Cardiac septum (tissue), 1 donor: ENCODE measurements at places on chromosomes 11 and 22.
A peak's percentile ranks its signal among the peaks of the same experiment; 100 is the strongest.

DNA sequence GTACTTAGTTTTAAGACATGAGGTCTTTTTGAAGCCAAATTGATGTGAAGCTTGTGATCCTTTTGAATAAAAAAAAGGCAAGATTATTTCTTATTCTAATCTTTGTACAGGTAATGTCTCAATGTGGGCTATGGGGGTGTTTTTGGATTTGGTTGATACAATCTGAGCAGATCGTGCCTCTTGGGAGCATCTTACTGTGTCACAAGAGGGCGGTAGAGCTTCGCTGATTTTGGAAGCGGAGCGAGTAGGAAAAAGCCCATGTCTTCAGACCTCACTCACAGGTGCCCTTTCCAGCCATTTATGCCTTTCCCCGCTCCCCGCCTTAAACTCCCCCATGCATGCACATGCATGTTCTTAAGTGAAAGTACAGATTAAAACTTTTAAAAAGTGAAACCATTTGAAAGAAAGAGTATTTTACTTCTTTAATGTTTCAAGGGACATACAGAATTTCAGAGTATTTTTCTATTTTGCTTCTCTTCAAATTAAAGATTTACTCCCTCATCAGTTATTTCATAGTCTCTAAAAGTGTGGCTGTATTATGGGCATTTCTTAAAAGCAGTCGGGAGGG lies 18.8 kb downstream of the DDX25 start:
- no peak for DNase-seq

GRCh38 chr11:15128621-15129020 lies 13.9 kb downstream of the INSC start:
- no peak for DNase-seq

DNA sequence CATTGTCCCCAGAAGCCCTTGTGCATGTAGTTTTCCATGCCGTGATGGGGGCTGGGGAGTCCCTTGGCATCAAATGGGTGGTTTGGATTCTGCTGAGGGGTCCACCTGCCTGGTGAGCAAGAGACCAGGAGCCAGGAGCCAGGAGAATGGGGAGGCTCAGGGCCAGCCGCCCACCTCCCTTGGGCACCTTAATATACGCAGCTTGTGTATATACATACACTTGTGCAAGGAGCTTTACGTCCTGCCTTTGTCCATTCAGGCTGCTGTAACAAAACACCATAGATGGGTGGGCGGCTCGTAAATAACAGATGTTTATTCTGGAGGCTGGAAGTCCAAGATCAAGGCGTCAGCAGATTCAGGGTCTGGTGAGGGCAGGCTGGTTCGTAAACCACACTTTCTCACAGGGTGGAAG lies 62.5 kb downstream of the SMIM38 start:
- DNase-seq = peak; percentile 24

DNA sequence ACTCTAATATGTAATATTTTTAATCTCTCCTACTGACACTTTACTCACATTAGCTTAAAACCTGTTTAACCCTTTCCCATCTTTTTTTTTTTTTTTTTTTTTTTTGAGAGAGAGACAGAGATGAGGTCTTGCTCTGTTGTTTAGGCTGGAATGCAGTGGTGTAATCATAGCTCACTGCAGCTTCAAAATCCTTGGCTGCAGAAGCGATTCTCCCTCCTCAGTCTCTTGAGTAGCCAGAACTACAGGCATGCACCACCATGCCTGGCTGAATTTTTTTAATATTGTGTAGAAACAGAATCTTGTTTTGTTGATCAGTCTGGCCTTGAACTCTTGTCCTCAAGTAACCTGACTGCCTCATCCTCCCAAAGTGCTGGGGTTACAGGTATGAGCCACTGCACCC lies 37.3 kb downstream of the PAMR1 start:
- DNase-seq = no peak

DNA sequence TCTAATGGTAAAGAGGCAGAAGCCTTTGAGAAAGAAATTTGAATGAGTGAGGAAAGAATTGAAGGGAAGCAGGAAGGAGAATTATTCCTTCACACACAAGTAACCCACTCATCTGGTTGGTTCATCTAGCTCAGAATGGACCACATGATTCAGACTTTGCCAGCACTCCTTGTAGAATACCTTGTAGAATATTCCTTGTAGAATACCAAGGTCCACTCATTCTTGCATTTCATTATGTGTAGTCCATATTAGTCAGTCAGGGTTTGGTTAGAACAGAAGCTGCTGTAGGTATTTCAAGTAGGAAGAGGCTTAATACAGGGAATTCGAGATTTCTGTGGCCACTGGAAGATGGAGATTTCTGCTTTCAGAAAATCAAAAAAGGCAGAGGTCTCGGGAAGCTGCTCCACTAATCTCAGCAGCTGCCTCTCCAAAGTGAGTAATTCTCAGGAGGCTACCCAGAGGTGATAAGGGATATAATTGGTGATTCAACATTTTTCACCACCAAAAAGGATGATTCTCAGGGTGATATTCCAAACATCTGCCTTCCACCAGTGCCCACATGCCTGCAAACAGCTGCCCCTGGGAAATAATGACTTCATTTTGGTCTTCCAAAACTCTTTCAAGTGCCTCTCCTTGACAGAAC lies 329.1 kb downstream of the TMEM135 start:
- DNase-seq = no peak

GRCh38 chr11:128784059-128784804 lies 82.9 kb downstream of the KCNJ1 start:
- DNase-seq = no peak

GRCh38 chr22:29359469-29359868 lies 28.9 kb downstream of the AP1B1 start:
- no peak for DNase-seq

GRCh38 chr11:17351510-17352176 lies at the start of gene NCR3LG1:
TSS of gene NCR3LG1 (plus strand) at chr11:17351800. CDS start at chr11:17351970, 170 bp downstream.
- peak; percentile 83 for DNase-seq

GRCh38 chr11:96122601-96123074 lies 198.7 kb upstream of the MTMR2 start:
- no peak for DNase-seq

GRCh38 chr11:74895340-74896116 lies 53.4 kb downstream of the XRRA1 start:
- no peak for DNase-seq

DNA sequence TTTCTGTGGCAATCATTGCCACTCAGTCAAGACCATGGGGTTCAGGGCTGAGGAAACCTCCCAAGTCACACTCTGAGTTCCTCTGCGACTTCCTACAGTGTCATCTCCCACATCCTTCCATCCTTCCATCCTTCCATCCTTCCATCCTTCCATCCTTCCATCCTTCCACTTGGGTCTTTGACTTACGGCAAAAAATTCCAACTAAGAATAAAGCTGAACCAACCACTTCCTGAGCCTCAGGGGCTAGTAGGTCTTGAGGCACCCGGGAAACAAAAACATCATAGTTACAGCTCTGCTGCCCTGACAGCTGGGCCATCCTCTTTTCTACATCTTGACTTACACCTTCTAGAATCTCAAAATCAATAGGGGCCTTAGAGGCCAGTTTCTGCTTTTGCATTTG lies 32.1 kb downstream of the EHF start:
- DNase-seq = no peak

GRCh38 chr11:130118636-130119387 lies 40.8 kb upstream of the ST14 start:
- no peak for DNase-seq

DNA sequence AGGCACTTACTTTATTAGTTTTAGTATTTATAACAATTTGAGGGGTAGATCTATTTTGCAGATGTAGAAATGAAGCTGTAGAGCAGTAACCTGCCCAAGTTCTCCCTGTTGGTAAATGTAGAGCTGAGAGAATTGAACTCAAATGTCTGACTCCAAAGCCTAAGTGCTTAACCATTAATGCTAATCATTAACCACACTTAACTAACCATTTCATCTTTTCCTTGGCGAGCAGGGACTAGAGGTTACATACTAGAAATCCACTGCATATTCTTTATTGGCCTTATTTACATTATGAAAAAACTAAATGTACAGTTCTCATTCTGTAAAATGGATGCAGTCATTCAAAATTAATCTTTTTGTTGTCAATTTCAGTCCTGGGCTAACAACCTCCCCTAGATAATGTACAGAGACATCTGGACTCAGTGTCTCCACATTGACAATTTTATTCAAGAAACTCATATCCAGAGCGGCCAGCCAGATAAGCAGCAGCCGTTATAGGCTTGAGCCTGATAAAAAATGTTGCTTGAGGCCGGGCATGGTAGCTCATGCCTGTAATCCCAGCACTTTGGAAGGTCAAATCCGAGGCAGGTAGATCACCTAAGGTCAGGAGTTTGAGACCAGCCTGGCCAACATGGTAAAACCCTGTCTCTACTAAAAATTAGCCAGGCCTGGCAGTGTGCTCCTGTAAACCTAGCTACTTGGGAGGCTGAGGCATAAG lies 76.7 kb upstream of the PICALM start:
- DNase-seq = no peak

GRCh38 chr11:68012044-68012842 lies 2.1 kb downstream of the ALDH3B1 start:
- DNase-seq = no peak

GRCh38 chr22:22882033-22882717 lies 5.4 kb upstream of the IGLL5 start:
- DNase-seq = no peak

- no peak for DNase-seq
These were observed 78.2 kb downstream of the GGT1 start for GRCh38 chr22:24681236-24681635.

- DNase-seq = no peak
These were observed 1.1 kb downstream of the PELI3 start for GRCh38 chr11:66467756-66468155.

DNA sequence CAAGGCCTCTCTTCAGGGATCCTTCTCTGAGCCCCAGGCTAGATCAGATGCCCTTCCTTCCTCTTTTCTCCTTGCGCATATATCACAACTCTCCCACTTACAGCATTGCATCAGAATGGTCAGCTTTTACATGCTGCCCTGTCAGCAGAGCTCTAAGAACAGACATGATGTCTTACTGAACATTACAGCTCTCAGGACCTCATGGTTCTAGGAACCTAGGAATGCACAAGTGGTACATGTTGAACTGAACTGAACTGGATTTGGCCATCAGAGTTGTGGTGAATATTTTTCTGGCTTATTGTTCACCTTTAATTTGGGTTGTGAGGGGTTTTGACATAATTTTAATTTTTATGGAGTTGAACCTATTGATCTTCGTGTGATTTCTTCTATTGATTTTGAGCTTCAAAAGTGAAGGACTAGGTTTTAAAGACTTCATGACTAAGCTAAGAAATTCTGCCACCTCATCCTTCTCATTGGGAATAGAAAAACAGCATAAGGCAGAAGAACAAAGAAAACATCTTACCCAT lies 37.7 kb upstream of the SPON1 start:
- no peak for DNase-seq

DNA sequence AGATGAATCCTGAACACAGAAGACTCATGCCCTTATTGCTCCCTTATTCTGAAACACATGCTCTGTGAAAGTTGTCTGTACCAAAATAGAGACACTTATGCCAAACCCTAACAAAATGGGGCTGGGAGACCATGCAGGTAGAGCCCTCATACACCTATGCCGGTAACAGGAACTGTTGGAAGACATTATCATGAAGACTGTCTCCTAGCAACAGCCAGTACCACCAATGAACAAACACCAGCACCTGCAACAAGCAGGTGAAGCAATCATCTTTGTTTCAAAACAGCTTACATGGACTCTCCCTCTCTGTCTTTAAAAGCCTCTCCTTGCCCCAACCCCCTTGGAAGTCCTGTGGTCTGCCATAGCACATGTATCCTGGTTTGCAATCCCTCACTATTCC lies 17.2 kb downstream of the SLC5A4 start:
- DNase-seq = no peak

DNA sequence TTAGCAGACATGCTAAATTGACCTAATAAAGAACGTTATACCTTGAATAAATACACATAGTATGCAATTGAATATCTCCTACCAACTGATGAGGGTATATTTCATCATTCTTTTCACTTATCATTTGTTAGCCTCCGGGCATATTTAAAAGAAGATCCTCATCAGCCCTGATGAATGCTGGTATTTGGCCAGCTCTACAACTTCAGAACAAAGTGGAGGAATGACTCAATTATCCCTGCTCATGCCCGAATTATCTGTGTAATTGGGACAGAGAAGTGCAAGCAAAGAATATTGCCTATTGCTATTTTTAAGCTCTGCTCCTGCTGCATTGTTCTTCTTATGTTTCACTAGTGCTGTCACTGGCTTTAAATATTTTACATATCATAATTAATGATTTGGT lies 622.1 kb downstream of the METTL15 start:
- DNase-seq = no peak

- DNase-seq = no peak
These were observed 12.5 kb downstream of the FEZ1 start for GRCh38 chr11:125483592-125483991.

DNA sequence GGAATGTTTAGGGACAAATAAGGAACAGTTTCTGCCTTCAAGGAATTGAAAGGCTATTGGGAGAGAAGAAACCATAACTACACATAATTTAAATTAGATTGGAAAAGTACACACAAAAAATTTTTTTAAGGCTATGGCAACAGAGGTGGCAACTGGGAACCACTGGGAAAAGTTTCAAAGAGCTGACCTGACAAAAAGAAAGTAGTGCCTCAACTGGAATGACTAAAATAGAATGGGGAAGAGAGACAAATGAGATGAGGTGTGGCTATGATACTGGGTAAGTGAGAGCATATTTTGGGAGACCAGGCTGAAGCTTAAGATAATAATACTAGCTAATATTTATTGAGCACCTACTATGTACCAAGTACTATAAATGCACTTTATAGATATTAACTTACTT lies 2.9 kb upstream of the AKIP1 start:
- no peak for DNase-seq

GRCh38 chr22:24512043-24512442 lies 16.9 kb downstream of the UPB1 start:
- no peak for DNase-seq

DNA sequence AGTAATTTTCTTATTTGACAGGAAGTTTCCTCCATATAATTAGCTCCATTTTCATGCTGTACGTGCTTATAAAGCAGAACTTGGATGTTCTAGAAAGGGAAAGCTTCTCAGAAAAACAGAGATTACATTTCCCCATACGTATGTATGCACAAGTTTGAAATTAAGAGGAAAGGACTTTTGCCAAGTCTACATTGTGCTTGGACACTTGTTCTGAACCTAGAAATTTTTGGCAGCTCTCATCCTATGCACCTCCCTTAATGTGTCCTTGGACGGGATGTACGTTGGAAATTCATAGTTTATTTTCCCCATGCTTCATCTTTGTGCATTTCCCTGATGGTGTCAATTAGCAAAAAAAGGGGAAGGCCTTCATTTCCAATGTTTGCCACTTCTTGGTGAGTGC lies 322.7 kb downstream of the BLID start:
- DNase-seq = no peak

- DNase-seq = peak; percentile 71
These were observed 76.9 kb upstream of the PITPNB start for GRCh38 chr22:27995801-27996528.

DNA sequence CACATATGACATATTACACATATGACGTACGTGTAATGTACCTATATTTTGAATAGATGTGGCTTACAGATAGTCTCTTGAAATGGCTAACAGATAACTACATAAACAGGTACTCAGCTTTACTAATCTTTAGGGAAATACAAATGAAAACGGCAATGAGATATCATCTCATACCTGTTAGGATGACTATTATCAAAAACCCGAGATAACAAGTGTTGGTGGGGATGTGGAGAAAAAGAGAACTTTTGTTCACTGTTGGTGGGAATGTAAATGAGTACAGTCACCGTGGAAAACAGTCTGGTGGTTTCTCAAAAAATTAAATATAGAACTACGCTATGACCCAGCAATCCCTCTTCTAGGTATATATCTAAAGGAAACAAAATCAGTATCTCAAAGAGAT lies 247.6 kb downstream of the ETS1 start:
- no peak for DNase-seq
